ENCODE measurements at places on chromosomes 16 and 17.
A peak's percentile ranks its signal among the peaks of the same experiment; 100 is the strongest.

DNA sequence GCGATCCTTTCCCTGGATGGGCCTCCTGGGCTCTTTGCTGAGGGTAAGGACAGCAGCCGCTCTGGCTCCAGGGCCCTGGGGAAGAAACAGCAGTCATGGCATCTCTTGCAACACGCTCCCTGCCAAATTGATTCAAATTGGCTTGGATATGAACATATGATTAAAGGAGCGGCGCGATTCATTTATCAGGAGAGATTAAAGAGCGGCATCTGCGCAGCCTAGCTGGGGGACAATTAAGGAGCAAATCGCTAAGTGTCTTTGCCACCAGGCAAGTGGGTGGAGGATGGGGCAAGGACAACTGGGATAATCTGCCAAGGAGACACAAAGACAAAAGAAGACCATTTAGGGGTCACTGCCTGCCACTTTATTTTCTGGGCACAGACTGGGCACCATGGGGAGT, 27.8 kb downstream of the PIPOX start:
- no peak for DNase-seq

DNA sequence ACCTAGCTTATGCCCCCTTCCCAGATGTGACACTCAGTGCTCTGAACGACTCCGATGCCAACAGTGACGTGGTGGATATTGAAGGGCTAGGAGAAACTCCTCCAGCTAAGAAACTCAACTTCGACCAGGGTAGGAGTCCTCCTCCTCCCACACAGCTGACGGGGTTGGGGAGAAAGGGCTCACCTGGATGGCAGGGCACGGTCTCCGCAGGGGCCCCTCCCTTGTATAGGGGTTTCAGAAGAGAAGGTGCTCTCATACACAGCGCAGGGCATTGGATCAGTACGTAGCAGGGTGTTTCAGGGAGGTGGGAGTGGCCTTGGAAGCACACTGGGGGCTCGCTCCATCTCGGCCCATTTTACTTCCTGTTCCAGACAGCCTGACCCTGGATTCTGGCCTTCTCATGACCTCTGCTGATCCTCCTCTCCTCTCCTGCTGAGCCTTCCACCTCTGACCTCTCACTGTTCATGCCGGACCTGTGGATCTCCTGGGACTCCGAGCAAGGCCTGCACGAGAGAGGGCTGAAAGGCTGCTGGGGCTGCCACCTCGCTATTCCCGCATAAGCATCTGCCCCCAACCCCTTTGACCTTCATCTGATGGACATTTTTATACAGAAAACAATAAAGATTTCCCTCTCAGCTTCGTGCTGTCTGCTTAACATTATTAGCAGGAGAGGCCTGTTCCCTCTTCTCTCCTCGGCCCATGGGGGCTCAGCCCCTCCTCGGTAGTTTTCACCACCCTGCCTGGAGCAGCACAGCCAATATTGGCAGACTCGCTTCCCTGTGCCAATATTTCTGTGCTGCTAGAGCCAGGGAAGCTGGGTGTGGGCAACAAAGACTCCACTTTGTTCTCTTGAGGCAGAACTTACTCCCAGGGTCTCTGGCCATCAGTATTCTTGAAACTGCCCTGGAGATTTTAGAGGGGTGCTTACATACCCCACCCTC, 4.7 kb downstream of the RNASEK start:
- DNase-seq: no peak

DNA sequence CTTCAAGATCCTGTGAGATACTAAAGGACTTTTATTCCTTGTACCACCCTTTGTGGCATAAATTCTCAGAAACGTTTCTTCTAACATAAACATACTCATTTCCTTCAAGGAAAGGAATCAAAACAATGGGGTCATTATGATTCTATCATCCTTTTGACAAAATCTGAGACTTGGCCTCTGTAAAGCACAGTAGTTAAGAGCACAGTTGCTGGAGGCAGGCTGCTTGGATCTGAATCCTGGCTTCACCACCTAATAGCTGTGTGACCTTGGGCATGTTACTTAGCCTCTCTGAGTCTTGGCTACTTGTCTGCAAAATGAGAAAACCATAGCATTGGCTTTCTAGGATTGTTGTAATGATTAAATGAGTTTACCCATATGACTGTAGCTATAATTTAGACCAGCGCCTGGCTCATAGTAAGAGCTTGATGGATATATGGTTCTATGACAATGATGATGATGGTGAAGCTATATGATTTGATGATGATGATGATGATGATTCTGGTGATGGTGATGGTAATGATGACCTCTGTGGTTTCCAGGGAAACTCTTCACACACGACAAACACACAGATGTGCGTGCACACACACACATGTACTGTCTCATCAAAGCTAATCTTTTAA, 6.1 kb upstream of the KRT31 start:
- no peak for DNase-seq

DNA sequence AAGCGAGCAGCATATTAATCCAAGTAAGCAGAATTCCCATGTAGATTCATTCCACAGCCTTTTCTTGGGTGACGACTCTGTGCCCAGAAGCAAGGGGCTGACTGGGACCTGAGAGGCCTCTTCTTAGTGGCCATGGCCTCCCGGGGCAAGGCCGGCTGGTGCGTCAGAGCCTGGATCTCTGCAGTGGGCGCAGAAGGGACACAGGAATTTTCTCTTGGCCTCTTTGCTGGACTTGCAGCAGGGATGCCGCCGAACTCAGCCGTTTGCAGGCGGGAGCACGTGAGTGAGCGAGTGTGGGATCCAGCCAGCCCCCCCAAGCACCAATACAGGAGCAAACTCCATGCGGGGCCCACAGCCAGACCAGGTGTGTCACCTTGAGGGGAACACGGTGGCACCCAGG, 151.8 kb downstream of the RPTOR start:
- DNase-seq: no peak

DNA sequence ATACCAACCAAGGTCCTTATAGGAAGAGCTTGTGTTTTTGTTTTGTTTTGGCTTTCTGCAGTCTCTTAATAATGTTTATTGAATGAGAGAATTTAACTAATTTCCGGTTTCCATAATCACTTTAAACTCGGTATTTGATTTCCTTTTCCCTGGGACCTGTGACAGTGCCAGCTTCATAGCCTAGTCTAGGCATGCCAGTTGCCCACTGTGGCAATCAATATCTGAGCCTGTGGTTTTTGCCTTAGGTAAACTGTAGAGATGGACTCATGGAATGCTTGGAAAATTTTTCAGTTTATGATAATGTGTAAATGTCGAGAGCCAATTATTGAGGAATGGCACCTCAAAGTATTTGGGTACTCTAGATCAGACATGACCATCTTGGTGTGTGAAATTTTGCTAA, 78.2 kb downstream of the FTO start:
- DNase-seq: no peak

DNA sequence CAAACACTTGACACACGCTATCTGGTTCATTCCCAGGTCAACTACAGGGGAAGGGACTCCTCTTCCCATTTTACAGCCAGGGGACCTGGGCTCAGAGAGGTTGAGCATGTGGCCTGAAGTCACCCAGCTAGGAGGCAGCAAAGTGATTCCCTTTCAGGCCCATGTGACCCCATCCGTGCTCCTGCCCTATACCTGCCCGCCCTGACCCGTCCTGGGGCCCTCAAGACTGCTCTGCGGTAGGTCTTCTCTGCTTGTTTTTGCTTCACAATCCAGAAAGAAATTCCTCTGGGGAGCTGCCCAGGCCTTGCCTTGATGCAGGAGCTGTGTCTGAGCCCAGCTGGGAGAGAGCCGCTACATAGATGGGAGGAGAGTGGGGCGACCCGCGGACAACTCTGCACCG, 161.4 kb downstream of the SDK2 start:
- no peak for DNase-seq

- DNase-seq: no peak
Observed at GRCh38 chr16:17160920-17161431, 309.8 kb downstream of the XYLT1 start.

DNA sequence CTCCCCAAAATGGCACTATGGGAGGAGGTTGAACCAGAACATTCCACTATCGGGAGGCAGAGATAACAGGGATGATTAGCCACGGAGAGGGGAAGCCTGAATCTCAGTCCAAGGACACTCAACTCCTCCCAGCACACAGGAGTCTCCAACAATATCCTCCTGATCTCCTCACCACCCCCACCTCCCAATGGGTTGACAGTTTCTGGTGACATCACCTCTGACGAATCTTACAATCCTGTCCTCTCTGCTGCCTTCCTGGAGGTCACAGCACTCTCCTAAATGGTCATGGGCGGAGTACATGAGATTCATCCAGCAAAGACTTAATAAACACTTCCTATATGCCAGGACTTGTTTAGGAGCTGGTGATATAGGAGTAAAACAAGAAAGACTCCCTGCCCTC, 80.9 kb downstream of the SLC6A2 start:
- DNase-seq: no peak

DNA sequence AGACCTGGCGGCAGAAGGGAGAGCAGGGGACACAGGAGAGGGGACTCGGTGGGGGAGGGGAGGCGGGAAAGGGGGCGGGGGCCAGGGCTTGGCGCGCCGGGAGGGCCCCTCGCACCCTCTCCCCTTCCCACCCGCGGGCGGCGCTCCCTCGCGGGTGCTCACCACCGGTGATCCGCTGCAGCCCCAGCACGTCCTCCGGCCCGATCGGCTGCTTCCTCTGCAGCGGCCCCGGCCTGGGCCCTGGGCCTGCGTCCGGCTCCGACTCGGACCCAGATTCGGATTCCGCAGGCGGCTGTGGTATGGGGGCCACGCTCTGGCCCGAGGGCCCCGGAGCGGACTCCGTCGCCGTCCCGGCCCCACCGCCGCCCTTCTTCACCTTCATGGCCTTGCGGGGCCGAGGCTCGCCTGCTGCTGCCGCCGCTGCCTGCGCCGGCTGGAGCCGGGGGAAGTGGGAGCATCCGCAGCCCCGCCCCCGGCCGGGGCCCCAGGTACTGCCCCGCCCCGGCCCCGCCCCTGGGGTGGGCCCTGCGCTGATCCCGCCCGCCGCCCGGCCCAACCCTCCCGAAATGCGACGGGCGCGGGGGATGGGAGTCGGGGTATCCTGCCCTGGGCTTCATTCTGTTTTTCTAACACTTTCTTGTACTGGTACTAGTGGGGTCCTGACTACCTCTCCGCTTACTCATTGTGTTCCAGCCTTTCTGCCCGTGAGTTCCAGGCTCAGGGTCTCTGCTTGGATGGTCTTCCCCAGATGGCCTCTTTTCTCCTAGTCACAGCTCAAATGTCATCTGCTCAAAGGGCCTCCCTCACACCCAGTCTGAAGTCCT, at the start of gene UNC119:
Gene UNC119 (minus strand): TSS at position 449 of the 824 bp plus-strand sequence. CDS start 67 bp downstream, at position 382.
- peak; percentile 70 for DNase-seq

DNA sequence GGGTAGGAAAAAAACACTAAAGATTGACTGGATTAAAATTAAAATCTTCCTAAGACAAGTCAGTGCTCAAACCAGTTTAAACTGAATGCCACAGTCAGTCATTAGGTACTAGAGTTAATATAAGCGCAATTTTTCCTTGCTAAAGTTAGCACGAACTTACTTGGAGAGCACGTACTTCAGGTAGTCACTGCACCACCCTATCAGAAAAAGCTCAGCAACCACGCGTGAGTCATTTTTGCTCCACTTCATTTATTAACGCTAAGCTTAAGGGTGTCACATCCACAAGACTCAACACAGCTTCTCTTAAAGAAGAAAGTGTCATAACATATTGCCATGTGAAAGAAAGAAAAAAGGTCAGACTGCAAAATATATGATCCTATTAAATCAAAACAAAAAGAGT, 53.1 kb downstream of the TEX2 start:
- DNase-seq: no peak

DNA sequence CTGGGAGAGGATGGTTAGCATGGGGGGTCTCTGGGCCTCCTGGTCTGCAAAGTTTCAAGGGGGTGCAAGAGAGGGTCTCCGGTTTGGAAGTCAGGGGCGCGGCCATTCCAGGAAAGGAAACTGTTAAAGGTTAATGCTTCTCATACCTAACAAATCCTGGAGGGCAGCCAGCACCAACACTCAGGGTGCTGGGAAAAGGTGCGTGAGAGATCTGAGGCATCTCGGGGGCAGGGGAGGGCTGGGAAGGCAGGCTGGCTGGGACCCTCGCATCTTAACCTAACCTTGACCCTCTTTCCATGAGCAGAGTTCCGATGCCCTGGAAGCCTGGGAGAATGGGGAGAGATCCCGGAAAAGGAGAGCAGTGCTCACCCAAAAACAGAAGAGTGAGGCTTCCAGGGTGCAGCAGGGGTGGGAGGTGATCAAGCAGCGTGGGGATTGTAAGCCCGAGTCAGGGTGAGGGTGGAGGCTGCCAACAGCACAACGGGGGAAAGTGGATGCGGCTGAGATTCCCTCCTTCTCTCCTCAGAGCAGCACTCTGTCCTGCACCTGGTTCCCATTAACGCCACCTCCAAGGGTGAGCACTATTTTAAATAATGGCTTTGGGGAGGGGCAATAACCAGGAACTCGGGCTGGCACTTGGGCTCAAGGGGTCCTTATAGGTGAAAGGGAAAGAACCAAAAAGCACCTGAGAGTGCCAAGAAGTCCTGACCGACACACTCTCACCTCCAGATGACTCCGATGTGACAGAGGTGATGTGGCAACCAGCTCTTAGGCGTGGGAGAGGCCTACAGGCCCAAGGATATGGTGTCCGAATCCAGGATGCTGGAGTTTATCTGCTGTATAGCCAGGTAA, 996 bp downstream of the TNFSF13 start:
- DNase-seq: no peak

Data from effector CD4-positive, alpha-beta T cell (primary cell).